ENCODE measurements at places on chromosomes 2 and 18.

GRCh38 chr2:154480521-154480920, 218.0 kb upstream of the KCNJ3 start:
- DNase-seq: no peak

DNA sequence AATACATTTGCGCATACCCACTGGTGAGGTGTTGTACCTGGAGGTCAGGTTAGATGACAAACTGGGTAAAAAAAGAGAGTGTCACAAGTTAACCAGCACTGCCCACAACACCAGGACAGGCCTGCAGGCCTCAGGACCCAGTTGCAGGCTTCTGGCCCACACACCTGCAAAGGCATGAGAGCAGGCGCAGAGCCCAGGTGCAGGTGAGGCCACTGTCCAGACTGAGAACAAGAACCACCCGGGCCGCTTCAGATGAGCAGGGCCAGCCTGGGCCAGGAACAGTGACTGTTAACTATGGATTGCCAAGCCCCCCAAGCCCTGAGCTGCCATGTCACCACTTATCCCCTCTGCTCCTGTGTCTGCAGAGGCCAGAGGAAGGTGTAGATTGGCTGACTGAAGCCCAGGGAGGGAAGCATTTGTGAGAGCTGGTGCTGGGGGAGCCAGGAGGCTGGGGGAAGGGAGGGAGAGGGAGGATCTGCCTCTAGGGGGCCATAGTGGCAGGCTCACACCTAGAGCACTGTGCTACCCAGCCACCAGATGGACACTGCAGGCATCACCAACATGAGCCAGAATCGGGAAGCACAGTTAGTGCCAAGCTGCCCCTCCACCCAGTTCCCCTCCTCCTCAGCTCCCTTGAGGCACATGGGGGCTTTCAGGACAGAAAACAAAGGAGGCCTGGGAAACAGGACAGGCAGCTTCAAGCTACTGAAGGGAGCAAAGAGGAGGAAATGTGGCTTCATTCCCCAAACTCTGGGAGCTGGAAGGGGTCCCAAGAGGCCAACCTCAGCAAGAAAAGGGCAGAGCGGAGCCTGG, 35.4 kb downstream of the SFXN5 start:
- no peak for DNase-seq

- DNase-seq: no peak
Measured at GRCh38 chr2:237201461-237202287, 116.0 kb downstream of the COPS8 start.

DNA sequence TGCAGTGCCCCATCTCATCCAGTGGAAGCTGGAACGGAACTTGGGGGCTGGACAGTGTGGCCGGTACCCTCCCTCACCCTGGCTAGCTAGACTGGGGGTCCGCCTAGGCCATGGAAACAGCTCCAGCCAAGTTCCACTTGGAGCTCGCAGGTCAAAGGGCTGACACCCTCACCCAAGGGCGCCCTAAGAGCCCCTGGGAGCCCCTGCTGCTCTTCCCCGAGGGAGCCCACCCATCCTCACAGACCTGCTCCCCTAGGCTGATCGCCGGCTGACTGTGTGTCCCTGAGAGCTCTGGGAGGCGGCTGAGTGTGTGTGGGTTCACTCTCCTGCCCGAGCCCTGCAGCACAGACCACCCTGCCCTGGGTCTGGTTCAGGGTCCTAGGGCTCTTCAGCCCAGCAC, 118.2 kb upstream of the OTOS start:
- no peak for DNase-seq

GRCh38 chr18:49017813-49018553, 67.2 kb upstream of the SMAD7 start:
- DNase-seq: peak; percentile 82

DNA sequence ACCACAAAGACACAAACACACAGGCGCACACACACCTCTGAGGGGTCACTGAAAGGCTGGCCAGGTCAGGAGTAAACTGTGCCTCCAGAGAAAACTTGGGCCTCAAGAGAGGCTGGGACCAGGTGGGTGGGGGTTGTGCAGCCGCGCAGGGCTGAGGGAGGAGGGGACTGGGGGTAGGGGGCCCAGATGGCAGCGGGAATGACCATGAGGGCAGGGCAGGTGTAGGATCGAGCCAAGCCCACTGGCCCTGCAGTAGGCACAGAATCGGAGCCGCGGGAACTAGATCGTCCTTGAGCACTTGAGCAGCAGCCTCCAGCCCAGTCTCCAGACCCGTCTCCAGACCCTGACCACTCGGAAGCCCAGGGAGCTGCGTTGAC, 36.8 kb downstream of the ANKMY1 start:
- DNase-seq: peak; percentile 33

DNA sequence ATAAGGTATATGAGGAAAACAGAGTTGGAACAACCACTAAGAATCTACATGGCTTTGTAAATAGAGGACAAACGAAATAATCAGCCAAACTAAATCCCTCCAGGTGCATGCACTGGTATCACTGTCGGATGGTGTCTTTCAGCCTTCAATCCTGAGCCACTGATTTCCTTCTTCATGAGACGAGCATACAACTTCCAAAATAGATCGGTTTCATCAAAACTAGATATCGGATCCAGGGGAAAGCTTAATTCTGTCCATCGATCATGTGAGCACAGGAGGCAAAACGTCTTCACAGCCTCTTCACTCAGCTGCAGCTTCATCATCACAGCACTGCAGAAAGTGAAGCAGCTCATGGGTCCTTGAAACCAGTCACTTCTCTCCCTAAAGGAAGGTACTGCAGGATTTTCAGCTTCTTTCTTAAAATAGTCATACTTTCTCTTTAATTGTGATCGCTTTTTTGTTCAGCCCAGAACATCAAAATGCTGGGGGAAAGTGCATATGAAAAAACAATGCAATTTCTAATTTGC, 80.5 kb downstream of the DTNB start:
- no peak for DNase-seq

DNA sequence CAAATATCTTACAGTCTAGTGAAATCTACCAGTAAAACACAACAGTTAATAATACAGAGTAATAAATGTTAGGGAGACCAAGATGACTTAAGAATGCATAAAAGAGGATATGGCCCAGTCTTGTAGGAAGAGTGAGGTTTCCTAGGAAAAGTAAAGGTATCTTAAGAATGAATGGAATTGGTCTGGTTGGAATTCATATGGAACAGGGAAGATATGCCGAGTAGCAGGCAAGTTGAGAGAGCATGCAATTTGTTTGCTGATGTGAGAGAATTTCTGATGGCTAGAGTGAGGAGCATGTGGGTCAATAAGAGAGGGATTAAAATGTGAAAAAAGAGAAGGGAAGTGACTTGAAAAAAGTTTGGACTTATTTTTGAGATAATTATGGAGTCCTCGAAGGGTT, 512.9 kb upstream of the ZEB2 start:
- no peak for DNase-seq

DNA sequence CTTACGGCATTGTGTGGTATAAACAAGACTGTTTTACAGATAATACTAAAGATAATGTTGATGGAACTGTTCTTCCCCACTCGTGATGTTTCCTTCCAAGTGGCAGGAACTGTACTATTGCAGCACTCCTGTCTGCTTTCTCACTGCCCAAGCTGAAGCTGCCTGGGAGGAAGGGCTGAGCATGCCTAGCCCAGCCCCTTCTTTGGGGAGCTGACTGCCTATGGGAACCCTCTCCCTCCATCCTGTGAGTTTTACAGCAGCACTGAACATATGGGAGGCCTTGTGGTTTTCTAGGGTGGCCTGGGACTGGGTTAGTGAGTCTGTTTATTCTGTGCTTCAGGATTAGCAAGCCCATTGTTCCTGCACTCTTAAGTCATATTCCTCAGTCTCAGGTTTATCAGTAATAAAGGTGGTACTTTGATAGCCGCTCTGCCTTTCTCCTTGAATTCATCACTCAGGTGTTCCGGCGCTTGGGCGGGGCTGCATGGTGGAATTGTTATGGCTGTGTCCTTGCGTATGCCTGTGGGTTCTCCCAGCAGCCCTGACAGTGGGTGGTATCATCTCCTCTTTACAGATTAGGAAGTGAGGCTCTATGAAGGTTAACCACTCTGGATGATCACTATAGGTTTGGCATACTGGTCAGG, 379.7 kb downstream of the PTPRM start:
- no peak for DNase-seq

- DNase-seq: no peak
Measured at GRCh38 chr2:145832681-145833080, 1312.8 kb upstream of the ZEB2 start.

DNA sequence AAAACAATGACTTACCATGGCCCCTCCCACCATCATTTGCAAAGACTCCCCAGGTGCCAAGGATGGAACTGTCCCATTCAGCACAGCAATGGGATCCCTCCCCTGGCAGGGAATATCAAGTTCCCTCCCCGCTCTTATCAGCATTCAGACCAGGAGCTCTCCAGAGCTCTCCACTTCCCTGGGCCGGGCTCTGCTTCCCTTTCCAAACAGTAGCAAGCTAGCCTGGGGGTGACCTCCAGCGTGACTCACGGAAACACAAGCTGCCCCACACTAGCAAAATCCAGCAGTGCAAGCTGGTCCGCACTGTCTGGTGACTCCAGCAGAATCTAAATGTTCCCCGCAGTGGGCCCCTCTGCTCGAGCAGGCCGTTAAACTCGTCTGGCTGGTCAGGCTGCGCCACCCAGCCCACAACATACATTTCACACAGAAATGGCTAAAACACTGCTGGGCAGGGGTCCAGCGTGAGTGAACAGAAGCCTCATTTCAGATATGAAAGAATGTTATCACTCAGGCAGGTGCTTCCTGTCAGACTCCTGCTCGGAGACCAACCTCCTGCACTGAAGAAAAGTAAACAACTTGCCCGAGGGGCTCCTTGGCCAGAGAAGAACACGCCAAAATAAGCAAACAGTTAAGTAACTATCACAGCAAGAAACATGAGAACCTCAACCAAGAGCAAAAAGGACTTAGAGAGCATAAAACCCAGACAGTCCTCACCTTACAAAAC, 33.9 kb downstream of the STAT1 start:
- DNase-seq: no peak

GRCh38 chr18:9764011-9764481, 55.9 kb downstream of the RAB31 start:
- DNase-seq: no peak

DNA sequence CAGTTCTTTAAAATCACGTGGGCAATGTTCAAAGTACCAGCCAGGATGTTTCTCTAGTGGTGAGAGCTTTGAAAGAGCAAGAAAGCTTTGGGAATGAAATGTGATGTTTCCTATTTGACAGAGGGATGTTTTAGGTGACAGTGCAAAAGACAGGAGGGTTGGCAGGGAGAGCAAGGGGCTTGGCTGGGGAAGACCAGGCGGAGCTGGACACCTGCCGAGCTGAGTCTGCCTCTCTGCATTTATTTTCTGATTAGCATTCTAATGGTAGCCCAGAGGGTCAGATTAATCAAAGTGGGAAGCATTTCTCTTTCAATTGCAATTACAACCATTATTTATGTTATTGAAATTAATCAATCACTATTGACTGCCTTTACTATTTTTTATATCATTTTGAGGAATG, 145.4 kb upstream of the RAB12 start:
- DNase-seq: no peak

DNA sequence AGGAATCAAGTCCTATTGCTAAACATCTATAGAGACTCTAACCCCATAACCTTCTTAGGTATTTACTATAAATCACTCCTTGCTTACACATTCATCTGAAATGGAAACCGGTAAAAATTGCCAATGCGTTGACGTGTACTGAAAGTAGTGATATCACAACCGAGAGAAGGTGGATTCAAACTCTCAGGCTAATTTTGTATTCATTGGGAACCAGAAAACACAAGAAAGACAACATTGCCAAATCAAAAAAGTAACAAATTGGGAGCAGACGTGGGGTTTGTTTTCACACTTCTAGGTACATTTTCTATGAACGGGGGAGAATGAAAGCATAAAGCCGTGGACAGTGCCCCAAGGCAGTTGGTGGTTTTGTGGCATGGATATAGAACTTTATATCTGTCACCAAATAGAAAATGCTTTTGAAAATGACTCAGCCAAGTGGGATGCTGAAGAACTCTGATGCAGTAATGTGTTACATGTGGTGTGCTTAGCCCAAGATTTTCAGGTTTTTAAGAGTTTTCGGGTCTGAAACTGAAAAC, 155.1 kb upstream of the RASGRP3 start:
- DNase-seq: no peak

- DNase-seq: peak; percentile 22
Measured at GRCh38 chr2:234476766-234477165, 20.1 kb downstream of the ARL4C start.
